ENCODE measurements at places on chromosomes 4 and X.

- DNase-seq, result no peak
Measured at GRCh38 chr4:111596491-111596890, 548.8 kb upstream of the FAM241A start.

- DNase-seq, result no peak
Measured at GRCh38 chr4:45663003-45663402, 460.9 kb downstream of the GABRG1 start.

GRCh38 chr4:148443512-148444295 is 1.5 kb upstream of the NR3C2 start:
- peak; percentile 10 for DNase-seq

DNA sequence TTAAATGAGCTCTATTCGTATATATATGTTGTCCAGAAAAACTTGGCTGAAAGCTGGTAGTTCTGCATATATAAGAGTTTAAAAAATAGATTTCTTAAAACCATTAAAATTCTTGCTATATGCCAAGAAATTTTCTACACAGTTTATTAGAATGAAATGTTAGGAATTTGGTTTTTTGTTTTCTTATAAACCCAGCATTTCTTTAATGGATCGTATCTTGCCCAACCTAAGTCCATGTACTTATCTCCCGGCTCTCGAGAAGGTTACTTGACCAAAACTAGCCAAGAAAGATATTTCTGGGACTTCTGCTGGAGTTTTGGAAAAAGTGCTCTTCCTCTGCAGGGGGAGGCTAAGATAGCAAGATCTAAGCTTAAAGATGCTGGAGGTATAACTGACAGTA is 4.7 kb upstream of the ASB5 start:
- DNase-seq, result no peak

- no peak for DNase-seq
Measured at GRCh38 chrX:146154191-146154590, 336.6 kb downstream of the SLITRK2 start.

DNA sequence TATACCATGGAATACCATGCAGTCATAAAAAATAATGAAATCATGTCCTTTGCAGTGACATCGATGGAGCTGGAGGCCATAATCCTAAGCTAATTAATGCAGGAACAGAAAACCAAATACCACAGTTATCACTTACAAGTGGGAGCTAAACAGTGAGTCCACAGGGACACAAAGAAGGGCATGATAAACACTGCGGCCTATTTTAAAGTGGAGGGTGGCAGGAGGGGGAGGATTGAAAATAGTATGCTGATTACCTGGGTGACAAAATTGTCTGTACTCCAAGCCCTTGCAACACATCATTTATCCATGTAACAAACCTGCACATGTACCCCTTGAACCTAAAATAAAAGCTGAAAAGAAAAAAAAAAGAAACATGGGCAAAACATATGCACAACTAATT is 16.7 kb upstream of the SLC9B1 start:
- DNase-seq, result no peak

DNA sequence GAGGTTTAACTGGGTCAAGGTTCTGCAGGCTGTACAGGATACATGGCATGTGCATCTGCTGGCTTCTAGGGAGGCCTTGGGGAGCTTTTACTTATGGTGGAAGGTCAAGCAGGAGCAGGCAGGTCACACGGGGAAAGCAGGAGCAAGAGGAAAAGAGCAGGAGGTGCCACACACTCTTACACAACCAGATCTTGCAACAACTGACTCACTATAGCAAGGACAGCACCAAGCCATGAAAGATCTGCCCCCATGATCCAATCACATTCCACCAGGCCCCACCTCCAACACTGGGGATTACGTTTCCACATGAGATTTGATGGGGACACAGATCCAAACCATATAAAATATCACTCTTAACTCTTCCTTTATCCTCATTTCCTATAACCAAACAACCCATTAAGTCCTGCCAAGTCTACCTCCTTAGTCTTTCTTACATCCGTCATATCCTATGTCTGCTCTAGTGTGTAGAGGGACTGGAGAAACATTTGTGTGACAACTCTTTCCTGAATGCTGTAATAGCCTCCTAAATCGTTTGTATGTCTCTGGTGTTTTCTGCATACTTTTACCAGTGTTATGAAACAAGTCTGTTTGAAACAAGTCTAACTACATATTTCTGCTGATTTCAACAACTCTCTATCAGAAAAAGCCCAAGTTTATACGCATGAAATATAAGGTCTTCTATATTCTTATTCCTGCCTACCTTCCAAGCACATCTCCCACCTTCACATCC is 8.3 kb upstream of the RAP2C start:
- no peak for DNase-seq

DNA sequence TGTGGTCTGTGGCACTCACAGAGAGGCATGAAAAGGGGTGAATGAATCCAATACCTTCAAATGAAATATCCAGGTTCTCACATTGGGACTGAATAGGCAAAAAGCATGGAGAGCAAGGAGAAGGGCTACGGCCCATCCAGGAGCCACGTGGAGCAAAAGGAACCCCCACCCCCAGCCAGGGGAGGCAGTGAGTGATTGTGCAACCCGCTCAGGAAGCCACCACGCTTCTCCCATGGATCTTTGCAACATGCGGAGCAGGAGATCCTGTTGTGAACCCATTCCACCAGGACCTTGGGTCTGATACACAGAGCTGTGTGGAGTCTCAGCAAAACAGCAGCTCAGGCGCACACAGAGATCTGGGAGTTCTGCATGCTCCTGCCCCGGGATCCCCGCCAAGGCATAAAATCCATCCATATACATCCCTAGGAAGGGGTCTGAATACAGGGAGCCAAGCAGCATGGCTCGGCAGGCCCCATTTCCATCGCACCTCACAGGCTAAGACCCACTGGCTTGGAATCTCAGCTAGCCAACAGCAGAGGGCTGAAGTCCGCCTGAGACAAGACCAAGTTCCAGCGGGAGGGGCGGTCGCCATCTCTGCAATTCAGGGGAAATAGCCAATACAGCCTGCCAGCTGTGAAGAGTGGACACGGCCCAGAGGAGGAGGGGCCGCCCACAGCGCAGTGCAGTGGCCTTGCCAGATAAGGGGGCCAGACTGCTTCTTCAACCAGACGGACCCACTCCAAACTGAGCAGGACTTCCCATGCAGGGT is 80.2 kb downstream of the FGF16 start:
- no peak for DNase-seq

DNA sequence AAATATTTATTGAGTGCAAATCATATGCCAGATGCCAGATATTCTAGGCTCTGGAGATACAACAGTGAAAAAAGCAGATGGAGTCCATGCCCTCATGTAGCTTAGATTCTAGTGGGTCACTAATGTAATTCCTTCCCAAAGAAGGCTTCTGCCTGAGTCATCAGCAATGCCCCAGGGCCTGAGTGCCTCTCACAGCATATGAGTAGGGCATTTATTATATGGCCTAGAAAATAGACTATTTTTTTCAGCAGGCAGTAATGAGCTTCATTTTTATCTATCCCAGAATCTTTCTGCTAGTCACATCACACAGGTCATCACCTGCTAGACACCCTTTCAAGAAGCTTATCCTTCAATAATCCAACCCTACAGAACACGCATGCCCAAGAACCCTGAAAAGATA is 22.3 kb downstream of the TMEM31 start:
- no peak for DNase-seq

- no peak for DNase-seq
Measured at GRCh38 chr4:80022282-80022681, 50.7 kb downstream of the ANTXR2 start.

DNA sequence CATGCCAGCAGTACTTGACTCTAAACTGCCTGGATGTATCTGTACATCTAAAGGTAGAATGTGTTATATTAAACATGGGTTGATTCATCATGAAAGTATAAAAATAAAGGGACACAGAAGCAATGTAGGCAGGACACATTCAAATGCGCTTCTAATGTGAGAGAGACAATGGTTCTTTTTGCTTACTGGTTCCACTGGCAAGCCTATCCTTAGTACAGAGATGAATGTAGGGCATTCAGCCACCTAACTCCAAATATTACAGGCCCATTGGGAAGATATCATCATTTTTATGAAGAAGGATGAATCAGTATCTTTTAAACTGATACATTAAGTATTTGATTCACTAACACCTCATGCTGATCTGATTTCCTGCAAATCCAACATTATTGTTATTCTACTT is 18.0 kb downstream of the CDKL2 start:
- DNase-seq, result no peak

DNA sequence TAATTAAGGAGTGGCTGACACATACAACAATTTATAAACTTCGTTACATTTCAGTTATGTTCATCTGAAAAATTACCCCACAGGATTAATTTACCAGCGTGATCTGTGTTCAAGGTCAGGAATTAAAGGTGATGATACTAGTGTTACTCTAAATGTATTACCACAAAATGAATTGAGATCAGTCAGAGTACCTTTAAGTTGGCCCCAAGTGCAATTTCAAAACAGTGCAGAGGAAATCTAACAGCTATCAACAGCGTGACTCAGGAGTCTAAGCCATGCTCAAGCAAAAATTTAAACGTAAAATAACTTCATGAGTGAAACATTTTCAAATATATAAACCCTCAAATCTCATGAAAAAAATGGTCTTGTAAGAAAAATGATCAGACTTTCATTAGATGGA is 18.7 kb downstream of the ANTXR2 start:
- no peak for DNase-seq

- DNase-seq, result no peak
Measured at GRCh38 chrX:134774190-134775048, 116.1 kb upstream of the PLAC1 start.

DNA sequence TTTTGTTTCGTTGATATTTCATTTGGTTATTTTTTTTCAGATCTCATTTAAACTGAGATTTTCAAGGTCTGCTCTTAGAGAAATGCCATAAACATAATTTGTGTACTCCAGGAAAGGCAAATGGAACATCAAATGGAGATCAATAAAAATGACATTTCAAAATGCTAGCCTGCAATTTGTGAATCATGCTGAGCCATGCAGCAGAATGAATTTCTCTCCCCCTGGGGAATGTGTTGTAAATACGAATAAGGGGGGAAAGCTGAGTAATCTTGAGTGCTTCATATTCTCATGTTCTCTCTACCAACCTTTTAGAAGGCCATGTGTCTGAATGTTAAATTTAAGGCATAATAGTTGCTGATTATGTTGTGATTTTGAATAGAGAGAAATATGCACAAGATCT is 7.8 kb downstream of the ZCCHC4 start:
- DNase-seq, result no peak

- DNase-seq, result no peak
Measured at GRCh38 chr4:153393397-153393796, 48.9 kb downstream of the MND1 start.

DNA sequence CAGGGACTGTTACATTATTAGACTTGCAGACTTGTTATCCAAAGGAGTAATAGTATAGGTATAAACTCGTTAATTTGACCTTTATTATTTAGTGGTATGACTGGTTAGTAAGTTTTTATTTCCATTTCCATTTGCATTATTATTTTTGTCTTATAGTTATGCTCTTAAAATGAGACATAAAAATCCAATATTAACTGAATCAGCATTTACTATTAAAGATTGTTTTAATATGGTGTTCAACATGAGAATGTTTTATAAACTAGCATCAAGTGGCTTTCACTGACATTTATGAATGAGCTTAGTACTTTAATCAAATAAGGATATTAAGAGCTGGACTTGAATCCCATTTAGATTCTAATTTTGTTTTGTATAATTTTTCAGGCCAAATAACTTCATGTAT is 228.1 kb upstream of the HAND2 start:
- no peak for DNase-seq

DNA sequence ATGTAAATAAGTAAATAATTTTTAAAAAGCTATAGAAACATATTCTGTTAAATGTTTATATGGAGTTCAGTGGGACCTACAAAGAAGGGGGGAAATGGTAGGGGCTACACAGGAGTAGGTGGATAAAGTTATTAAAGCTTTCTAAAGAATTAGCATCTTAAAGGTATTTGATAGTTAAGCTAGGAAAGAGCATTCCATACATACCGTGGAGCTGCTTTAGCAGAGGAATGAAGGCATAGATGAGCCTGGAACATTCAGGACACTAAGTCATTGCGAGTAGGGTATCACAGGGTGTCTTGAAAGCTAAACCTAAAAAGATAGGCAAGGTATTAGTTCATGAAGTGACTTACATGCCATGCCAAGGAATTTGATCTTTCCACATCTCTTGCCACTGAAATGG is 60.4 kb downstream of the SLC10A6 start:
- no peak for DNase-seq

DNA sequence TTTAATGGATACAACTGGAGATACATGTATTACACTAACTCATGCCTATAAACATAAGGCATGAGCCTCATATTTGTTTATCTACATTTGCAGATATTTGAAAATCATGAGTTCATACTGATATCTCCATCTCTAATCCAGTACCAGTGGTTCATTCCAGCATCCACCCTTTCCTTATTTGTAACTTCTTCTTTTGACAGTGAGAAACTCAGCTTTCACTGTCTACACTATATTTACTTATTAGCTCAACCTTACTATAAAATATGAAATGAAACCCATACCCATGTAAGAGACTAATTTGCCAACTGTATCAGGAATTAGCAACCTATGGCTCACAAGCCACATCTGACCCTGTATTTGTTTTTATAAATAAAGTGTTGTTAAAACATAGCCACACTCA is 161.9 kb upstream of the GPRIN3 start:
- DNase-seq, result no peak

GRCh38 chrX:98362630-98363029 is 1478.9 kb downstream of the RPA4 start:
- DNase-seq, result no peak

DNA sequence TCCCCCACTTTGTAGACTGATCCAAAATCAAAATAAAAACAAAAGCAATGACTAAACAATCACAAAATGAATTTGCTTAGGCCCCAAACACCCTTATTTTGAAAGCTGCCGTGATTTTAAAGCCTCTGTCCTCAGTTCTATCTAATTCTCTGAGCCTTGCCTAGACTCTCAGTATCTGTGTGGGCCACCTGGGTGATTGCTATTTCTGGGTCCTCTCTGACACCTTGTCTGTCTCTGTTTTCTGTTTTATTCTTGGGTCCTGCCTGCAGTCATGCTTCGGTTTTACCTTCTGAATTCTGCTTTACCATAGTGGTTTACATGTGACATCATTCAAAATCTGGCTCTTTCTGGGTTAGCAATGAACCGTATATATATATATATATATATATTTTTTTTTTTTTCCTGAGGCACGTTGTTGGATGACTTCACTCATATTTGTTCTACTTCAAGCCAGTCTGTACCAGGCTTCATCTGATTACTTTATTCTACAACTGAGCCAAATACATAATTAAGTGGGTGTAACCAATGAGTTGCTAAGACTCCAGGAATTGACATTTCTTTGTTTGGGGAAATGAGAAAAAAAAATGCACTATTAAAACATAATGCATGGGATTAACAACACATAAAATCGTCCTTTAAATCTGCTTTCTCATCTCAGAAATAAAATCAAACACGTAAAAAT is 710.7 kb upstream of the SLIT2 start:
- DNase-seq, result no peak

GRCh38 chr4:48708610-48709009 is 71.5 kb downstream of the FRYL start:
- DNase-seq, result no peak

- no peak for DNase-seq
Measured at GRCh38 chrX:6738518-6739470, 203.9 kb upstream of the VCX3A start.

GRCh38 chr4:86909546-86910295 is 17.5 kb upstream of the C4orf36 start:
- DNase-seq, result no peak
